ENCODE measurements at places on chromosomes 5 and 9.

DNA sequence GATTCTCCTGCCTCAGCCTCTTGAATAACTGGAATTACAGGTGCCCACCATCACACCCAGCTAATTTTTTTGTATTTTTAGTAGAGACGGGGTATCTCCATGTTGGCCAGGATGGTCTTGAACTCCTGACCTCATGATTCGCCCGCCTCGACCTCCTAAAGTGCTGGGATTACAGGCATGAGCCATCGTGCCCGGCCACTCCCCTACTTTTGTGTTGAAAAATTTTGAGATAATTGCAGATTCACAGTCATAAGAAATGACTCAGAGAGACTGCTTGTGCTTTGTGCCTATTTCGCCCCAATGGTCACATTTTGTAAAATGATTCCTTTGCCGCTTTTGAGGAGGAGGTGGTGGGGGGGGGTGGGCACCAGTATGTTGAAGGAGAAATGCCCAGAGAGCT, 48.1 kb upstream of the SH3PXD2B start:
- DNase-seq: no peak

GRCh38 chr5:60350794-60351193, 349.2 kb downstream of the DEPDC1B start:
- DNase-seq: no peak

DNA sequence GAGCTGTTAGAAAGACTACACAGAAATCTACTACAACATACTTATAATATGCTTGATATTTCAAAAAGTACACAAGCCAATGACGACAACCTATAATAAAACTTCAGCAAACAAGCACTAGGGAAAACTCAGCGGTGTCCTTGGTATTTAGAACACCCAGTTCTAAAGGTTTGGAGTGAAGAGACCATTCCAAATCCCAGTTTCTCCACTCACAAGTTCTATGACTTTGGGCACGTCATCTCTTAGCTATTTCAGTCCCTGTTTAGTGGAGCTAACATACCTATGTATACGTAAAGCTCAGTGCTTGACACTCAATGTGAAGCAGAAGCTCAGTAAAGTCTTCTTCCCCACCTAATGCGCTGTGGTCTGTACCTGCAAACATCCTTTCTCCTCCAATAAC, 52.8 kb downstream of the MLLT3 start:
- no peak for DNase-seq

DNA sequence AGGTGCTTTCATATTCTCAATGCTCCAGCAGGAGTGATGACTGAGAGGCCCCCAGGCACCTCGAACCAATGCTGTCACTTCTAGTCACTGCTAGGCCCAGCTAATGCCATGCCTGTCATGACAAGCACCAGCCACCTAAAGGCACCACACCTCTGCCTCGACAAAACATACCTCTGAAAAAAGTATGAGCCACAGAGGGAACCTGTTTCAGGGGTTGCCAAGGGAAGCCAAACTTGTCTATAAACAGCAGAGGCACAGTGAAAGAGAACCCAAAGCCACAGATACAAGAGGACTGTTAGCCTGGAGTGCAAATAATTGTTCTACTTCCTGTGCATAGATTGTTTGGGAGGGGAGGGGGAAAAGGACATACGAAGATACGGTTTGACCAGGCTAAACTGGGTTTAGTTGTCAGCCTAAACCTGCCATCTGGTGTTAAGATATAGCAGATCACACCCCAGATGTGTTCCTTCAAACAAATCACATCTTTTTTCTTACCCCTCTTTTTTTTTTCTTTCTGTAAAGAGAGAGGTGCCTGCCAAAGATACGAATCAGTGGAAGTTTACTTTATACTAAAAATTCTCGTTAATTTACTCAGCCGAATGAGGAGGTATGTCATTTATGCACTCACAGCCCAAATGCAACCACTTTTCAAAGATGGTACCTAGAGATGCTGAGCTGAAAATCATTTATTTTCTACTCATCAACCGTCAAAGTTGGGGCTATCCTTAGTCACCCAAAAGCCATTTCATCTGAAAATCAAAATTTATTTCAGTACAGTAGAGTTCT, 45.7 kb downstream of the BNC2 start:
- no peak for DNase-seq

DNA sequence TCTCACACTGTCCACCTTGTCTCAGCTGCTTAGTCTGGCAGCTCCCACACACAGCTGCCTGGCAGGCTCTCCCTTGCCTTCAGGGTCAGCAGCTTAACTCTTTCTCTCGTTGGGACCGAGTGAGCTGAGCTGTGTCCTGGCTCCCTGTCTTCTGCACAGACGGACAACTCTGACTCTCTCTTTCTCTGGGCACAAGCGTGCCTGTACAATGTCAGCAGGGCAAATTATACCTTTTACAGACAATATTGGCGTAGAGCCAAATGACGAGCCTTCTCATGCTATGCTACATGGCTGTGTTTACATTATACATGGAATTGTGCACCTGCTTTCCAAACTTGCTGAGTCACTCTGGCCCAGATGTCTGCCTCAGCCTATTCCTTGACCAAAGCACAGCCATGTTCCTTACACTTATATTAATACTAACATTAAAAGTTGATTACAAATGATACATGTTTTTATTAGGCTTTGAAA, 188.6 kb downstream of the CYLC2 start:
- no peak for DNase-seq

GRCh38 chr5:116766470-116766947, 191.9 kb upstream of the SEMA6A start:
- DNase-seq: no peak

GRCh38 chr5:29208024-29208423, 1985.5 kb upstream of the CDH6 start:
- DNase-seq: no peak

DNA sequence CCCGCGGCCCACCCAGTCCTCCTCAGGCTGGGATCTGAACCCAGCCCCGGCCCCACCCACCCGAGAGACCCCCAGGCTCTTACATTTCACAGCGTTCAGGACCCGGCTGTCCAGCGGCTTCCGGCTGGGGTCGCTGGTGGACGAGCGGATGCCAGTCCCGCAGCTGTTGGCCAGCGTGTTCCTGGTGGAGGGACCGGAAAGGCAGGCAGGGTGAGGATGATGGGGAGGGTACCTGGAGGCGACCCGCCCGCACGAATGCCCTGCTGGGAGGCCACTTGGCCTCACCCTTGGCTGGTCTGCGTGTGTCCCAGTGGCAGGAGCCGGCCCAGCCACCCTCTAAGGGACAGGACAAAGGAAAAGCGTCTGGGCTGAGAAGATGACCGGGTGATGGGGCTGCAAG, 51.9 kb upstream of the UBAC1 start:
- no peak for DNase-seq

- no peak for DNase-seq
These were observed 376.4 kb downstream of the CTNND2 start for GRCh38 chr5:11527652-11528349.

- no peak for DNase-seq
These were observed 135.2 kb upstream of the CLINT1 start for GRCh38 chr5:157993986-157994691.

- no peak for DNase-seq
These were observed 29.9 kb downstream of the TMC1 start for GRCh38 chr9:72551306-72551705.

- DNase-seq: peak; percentile 83
These were observed 789.3 kb downstream of the SEMA5A start for GRCh38 chr5:8756498-8757084.

Measured in pons (tissue), 1 donor.